ENCODE measurements at places on chromosomes 1 and 21. TPM values are rescaled to one million over a fixed set of nuclear protein-coding genes. Genes with fewer than 3 reads are reported as not detected.

DNA sequence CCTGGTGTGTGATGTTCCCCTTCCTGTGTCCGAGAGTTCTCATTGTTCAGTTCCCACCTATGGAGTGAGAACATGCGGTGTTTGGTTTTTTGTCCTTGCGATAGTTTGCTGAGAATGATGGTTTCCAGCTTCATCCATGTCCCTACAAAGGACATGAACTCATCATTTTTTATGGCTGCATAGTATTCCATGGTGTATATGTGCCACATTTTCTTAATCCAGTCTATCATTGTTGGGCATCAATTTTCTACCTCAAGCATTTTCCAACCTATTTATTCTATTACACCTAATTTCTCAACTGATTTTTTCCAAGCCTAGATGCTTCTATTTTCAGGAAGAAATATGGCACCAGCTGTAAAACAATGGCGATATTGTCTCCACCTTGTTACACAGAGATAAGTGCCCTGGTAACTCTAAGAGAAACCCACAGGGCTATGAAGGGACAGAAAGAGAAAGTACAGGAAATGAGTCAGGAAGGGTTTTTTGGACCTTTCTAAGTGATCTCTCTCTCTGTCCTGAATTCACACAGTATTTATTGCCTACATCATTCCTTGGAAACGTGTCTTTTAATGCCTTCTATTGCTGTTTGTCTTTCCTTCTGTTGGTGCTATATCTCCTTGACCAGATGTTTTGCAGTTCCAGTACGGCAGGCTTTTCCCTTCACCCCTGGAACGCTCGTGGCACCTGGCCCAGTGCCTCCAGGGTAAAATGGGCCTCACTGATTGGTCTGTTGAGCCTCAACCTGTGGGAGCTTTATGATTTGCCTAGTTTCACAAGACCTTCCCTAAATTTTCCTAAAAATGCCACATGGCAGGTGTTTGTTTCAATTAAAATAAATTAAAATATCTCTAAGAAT is 14.6 kb upstream of the JAK1 start:
- DNase-seq = no peak

DNA sequence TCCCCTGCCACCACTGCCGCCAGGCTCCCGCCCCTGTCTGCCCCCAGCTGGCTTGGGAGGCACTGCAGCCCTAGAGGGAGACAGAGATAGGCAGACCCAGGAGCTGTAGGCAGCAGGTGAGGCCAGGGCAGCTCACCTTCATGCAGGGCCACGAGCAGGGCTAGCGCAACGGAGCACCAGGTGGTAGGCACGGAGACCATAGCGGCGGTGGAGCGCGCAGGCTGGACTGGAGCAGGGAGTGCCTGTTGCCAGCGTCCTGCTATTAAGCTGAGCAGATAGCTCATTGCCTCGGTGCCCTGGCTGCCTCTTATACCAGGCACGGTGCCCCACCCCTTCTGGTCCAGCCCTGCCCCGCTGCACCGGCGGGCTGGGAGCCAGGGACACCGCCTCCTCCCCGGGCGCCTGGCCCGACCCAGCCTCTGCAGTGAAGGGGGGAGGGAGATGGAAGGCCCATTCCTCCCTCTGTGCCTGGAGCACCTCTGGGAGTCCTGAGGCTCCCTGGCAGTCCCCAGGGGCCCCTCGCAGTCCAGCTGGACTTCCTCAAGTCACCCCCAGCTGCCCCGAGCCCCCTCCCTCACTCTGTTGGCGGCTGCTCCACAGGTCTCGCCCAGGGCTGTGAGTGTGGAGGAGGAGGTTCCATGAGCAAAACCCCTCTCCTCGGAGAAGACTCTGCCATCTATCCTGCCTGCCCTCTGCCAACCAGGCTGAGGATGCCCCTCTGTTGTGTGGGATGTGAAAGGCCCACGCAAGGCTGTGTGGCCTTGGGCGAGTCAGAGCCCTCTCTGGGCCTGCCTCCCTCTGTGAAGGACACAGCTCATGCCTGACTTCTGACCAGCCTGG is at the start of gene EDN2:
Gene EDN2 (minus strand): TSS at position 282 of the 840 bp plus-strand sequence. CDS start 82 bp downstream, at position 200.
- DNase-seq = no peak

DNA sequence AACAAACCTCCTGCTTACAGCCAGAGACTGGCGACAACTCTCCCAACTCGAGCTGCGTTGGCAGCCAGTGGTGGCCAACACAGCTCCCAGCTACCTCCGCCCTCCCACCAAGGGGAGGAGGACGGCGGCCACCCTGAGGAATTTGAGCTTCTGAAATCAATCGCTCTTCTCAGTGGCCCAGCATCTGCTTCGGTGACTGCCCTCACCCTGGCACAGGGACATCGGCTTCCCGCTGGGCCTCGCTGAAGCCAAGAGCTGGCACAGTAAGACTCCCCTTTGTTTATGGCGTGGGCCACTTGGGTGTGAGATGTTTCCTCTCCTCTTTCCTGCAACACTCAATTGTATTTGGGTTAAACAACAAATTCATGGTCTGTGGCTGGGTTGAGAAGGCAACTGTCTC is 136.2 kb downstream of the ZBTB18 start:
- no peak for DNase-seq

DNA sequence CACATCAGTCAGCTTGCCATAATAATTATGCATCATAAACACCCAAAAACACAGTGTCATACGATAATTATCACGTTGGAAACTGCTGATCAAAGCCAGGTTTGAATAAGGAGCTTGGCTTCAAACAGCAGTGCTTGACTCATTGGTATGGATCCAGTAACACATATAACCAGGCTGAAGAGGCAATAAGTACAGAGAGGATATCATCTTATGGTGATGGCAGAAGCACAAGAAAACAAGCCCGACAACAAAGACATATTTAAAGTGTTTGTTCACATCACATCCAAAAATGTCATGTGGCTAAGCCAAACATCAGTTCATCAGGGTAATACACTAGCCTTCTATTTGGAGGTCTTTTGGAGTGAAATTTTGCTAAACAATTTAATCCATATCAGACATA is 389.7 kb downstream of the NCAM2 start:
- no peak for DNase-seq

GRCh38 chr1:212091438-212092121 is 56.0 kb downstream of the DTL start:
- no peak for DNase-seq

Gene TTC3
- 93.2 TPM for polyA plus RNA-seq

Gene IL22RA1
- polyA plus RNA-seq = 0.06 TPM

Gene PADI4
- not detected for polyA plus RNA-seq

Gene SGIP1
- polyA plus RNA-seq = 71.4 TPM

Data from fibroblast of lung (primary cell).